Heart left ventricle (tissue), 16 donors: ENCODE measurements at places on chromosomes 2 and 18.

DNA sequence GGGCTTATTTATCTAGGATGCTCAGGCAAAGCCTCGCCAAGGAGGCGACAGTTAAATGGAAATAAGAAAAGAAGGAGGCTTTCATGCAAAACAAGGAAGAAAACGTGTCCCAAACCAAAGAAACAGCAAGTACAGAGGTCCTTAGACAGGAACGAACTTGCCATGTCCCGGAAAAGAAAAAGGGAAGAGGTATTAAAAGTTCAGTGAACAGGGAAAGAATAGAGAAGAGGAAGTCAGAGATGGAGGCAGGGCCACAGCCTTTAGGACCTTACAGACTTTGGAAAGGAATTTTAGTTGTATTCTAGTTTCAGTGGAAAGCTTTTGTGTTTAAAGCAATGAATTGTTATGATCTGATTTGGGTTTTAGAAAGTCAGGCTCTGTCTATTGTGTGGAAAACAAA lies 22.1 kb downstream of the IKZF2 start:
- DNase-seq, result no peak

- DNase-seq, result peak; percentile 38
Measured at GRCh38 chr2:162029287-162029901, 44.6 kb downstream of the DPP4 start.

DNA sequence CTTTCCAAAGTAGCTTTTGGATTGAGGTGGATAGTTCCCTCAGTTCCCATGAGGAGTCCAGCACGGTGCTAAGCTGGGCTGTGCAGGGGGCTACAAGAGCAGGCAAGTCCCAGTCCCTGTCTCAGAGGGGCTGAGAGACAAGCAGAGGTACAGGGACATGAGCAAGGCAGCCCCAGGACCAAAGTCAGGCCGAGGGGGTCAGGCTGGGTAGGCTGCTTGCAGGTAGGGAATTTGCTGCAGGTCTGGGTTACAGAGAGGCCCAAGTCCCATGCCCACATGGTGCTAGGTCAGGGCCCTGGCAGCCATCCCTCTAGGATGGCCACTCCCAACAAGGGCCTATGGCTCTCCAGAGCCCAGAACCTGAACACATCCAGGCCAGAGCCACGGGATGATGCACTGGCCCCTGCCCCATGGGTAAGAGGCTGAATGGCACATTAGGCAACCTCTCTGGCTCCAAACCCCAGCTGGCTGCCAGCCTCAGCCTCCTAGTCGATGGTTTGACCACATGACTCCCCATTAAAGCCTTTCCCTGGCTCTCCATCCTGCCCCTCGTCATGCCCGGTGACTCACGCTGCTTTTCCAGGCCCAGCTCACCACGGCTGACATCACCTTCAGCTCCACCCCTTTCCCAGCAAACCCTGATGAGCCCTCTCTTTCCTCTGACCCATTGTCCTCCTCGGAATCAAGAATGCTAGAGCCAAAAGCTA lies 83.7 kb downstream of the SDC1 start:
- DNase-seq, result peak; percentile 74

- DNase-seq, result no peak
Measured at GRCh38 chr18:32974421-32975162, 201.8 kb upstream of the KLHL14 start.

GRCh38 chr2:144183727-144184126 lies 336.2 kb downstream of the ZEB2 start:
- DNase-seq, result no peak

- DNase-seq, result no peak
Measured at GRCh38 chr2:20438334-20439192, 8.3 kb upstream of the RHOB start.

DNA sequence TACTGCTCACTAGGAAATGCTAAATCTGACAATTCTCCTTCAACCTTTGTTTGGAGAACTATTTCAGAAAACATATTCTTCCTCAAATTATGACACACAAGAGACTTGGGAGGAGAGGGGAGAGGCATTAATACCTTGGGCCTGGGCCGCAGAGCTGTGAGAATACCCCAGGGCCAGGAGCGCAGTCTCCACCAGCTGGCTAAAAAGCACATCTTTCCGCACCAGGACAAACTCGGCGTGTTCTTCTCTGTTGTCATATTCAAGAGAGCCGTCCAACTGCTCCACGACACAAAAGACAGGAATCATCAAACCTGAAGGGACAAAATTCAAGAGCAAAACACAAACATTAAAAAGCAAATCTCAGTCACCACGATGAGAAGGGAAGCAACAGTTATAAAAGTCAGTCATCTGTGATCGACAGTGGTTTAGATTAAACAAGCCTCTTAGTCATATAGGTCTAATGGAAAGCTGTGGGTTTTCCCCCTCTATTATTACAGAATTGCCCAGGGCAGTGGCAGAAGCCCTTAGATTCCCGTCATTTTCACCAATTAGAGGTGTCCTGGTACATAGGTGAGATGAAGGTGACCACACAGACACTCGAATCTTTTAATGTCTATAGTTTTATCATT lies 24.4 kb downstream of the SATB2 start:
- no peak for DNase-seq

DNA sequence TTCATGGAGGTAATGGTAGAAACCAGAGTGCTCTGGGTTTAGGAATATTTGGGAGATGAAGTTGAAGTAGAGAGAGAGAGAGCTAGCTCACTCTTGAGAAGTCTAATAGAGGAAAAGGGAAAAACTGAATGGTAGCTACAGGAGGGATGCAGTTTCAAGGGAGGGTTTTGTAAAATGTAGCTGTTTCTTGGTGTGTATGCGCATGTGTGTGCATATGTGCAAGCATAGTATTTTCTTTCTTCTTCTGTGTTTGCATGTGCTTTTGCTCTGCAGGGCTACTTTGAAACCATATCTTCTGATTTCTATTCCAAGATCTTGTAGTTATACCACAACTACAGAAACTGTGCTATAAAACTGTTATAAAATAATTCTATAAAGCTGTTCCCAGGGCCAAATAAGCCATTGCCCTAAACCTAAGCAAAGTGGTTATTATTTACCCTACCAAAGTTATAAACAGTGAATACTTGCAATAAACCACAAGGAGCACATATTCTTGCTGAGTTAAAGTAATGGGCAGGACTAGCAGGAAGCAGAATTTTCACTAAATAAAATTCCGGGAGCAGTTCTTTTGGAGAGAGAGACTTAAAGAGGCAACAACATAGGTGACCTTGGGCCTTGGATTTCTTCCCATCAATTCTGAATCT lies 145.3 kb upstream of the ZNF521 start:
- DNase-seq, result no peak

- no peak for DNase-seq
Measured at GRCh38 chr18:62144338-62144737, 42.5 kb downstream of the PIGN start.

- DNase-seq, result peak; percentile 71
Measured at GRCh38 chr2:218962859-218963492, 3.5 kb downstream of the CDK5R2 start.

DNA sequence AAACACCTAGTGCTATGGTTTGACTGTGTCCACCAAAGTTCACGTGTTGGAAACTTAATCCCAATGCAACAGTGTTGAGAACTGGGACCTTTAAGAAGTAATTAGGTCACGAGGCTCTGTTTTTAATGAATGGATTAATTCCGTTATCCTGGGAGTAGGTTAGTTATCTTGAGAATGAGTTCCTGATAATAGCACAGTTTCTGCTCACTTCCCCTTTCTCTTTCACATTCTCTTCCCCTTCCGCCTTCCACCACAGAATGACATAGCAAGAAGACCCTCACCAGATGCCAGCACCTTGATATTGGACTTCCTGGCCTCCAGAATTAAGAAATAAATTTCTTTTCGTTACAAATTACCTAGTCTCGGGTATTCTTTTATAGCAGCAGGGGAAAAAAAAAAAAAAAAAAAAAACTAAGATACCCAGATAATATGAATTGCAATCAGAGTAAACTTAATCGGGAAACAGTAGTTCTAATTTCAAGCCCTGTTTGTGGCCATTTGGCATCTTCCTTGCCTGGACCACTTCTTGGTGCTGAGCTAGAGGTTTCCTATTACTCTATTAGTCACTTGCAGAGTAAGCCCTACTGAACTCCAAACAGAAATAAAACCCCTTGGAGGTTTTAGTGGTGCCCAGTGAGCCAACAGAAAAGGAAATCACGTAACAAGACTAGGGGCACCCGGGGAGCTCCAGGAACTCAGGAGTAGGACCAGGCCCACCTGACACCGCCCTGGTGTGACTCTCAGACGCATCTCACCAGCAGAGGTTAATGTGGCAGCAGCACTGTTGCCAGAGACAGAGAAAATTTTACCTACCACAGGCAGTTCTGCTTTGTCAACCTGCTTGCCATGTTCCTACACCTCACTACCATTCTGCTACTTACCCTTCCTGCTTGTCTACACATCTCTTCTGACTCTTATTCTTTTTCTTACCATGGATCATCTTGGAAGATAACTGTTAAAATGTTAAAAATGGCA lies 147.6 kb upstream of the CAB39 start:
- DNase-seq, result no peak

- no peak for DNase-seq
Measured at GRCh38 chr18:7056026-7056425, 61.6 kb downstream of the LAMA1 start.

- DNase-seq, result no peak
Measured at GRCh38 chr2:208311321-208311720, 45.3 kb downstream of the PIKFYVE start.

GRCh38 chr18:53997064-53997463 lies 227.4 kb downstream of the MBD2 start:
- no peak for DNase-seq

- DNase-seq, result no peak
Measured at GRCh38 chr2:99765731-99766318, 276.0 kb upstream of the REV1 start.

DNA sequence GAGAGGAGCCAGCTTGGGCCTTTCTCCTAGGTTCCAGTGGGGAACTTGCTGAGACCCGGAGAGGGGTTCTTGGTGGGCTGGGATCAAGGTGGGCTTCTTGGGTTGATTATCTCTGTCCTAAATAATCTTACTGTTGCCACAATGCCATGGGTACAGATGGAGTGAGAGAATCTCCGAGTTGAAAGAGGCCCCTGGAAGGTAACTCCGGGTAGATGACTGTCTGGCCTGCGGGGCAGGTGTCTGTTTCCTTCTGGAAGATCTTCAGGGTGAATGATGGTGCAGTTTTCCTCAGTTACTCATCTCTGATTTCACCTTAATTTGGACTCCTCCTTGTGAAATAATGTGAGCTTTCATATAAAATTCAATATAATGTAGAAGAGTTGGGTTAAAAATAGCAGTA lies 159.4 kb downstream of the ACTR3 start:
- no peak for DNase-seq

DNA sequence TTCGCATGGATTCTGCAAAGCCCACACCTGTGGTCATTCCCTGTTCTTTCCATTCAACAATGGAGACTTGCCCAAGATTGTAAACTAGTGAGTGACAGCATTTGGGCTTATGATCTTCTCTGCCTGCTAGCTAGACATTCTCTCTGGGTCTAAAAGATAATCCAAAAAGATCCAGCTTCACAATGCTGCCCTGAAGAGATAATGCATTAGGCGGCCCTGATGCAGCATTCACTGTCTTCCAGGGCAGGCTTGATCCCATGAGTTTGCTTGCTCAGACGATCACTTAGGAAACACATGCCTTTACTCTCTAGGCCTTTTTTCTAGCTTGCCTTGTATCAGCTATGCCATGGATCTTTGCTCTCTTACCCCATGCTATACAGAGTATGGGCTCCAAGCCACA lies 196.1 kb downstream of the SETBP1 start:
- no peak for DNase-seq

DNA sequence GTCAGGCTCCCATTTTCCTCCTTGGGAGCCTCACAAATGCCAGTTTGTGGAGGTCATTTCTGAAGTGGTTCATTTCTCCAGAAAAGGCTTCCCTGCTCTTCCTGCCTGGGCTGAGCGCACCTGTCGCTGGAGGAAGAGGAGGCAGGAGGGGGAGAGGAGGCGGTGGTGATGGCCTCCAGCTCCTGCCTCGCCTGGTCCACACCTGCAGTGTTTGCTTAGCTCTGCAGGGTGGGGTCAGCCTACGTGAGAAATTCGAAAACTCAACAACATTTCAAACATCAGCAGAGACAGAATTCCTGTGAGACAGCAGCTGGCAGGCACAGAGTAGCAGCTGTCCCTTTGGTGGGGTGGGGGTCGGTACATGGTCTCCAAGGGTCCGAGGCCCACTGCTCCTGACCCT lies 7.9 kb downstream of the IMPA2 start:
- no peak for DNase-seq

DNA sequence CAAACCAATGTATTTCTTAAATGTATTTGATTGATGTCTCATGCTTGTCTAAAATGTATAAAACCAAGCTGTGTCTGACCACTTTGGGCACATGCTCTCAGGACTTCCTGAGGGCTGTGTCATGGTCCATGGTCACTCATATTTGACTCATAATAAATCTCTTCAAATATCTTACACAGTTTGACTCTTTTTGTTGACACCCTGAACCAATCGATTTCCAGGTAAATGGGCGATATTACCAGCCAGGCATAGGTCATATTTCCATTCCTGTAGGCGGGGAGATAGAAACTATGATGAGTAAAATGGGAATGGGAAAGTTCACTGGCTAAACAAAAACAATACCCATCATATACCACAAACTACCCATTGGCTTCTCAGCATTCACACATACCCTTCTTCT lies 9.3 kb upstream of the TRAPPC8 start:
- DNase-seq, result no peak

- DNase-seq, result no peak
Measured at GRCh38 chr2:204860274-204860673, 315.0 kb downstream of the PARD3B start.

DNA sequence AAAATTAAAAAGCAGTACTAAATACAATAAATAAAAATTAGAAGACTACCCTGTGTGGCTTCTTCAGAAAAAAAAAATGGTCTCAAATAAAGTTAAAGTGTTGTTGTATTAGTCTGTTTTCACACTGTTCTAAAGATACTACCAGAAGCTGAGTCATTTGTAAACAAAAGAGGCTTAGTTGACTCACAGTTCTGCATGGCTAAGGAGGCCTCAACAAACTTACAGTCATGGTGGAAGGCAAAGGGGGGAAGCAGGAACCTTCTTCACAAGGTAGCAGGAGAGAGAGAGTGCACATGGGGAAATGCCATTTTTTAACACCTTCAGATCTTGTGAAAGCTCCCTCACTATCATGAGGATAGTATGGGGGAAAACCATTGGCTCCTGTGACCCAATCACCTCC lies 612.8 kb downstream of the RNF144A start:
- DNase-seq, result no peak

DNA sequence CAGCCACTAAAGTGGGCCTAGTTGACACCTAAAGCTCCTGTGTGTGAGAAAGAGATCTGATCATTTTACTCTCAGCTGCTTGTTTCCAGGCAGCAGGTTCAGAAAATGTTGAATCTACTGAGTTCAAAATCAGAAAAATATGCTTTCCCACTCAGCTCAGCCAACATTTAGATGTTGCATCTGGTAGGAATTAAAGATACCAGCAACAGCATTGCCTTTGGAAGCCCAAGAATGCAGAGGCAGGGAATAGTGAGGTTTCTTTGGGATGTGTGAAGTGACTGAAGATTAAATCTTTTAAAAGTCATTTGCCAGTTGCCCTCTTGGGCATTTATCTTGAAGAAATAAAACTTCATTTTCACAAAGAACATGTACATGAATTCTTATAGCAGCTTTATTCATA lies 33.9 kb upstream of the DOCK10 start:
- DNase-seq, result no peak

GRCh38 chr2:184004289-184004947 lies 593.9 kb upstream of the ZNF804A start:
- DNase-seq, result no peak

- DNase-seq, result no peak
Measured at GRCh38 chr18:38576349-38576748, 1010.8 kb upstream of the CELF4 start.

- no peak for DNase-seq
Measured at GRCh38 chr2:96107708-96108065, 8.7 kb downstream of the ADRA2B start.

GRCh38 chr18:21805771-21806366 lies 65.3 kb downstream of the MIB1 start:
- no peak for DNase-seq
